ENCODE measurements at places on chromosomes 7 and 10.

DNA sequence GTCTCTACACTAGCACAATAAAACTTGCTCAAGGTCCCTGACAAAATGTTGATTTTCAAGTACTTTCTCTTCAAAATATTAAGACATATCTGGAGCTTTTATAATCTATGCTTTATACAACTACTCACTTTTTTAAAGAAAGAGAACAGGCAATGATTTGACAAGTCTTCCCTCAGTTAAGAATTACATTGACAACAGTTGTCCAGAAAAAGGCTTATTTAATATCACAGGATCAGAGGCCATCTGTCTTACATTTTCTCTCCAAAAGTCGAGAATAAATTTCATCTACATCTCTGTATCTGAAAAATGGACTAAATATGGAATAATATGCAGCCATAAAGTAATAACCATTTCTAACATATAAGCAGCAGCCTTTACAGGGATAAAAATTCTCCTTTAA, 8.2 kb upstream of the RNF148 start:
- DNase-seq = no peak

GRCh38 chr7:91827169-91827568, 53.3 kb downstream of the MTERF1 start:
- no peak for DNase-seq

DNA sequence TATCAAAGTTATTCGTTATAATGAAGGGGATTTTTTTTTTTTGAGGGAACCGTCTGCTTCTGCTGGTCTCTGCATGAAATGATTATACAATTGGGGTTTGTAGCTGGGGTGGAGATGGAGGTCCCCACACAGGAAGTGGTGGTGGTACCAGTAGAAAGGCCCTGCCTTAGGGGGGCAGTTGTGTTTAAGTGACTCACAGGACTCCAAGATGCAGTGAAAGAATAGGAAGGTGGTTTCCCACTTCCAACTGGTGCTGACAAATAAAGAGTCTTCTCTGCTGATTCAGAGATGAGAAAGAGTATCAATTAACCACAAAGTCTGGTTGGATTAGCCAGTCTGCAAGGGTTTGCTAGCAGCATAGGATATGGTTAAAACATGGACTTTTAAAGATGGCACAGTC, 376.0 kb downstream of the SORCS3 start:
- no peak for DNase-seq

- no peak for DNase-seq
These were observed 817.5 kb downstream of the NRG3 start for GRCh38 chr10:82692458-82692857.

DNA sequence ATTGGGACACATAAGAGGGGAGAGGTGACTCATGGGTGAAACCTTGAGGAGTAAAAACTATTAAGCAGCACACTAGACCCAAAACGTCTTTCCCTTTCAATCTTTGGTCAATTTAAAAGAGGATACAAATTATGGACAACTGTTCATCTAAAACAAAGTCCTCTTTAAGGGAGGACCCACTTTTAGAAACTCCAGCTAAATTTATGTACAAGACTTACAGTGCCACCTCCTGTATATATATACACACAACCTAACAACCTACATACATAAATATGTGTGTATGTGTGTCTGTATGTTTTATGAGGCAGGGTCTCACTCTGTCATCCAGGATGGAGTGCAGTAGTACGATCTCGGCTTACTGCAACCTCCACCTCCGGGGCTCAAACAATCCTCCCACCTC, 18.1 kb upstream of the ZC3HAV1 start:
- DNase-seq = no peak

All from stimulated activated CD4-positive, alpha-beta T cell treated with anti-CD3 and anti-CD28 coated beads, Interleukin-15, amount 100 ng/mL, for 48 hours (primary cell).